Breast epithelium (tissue), 4 donors: ENCODE measurements at places on chromosomes 5 and 9. TPM values are rescaled to one million over a fixed set of nuclear protein-coding genes. Genes with fewer than 3 reads are reported as not detected.

- no peaks in the 10 kb centered on the region for H3K4me1 ChIP-seq
- peak overlapping the region; percentile 36 for H3K27ac ChIP-seq
- no peak for DNase-seq
- H3K36me3 ChIP-seq: no peaks in the 10 kb centered on the region
- H3K4me3 ChIP-seq: peak overlapping the region; percentile 13
- no peaks in the 10 kb centered on the region for H3K27me3 ChIP-seq
These were observed 14.2 kb upstream of the NRARP start for GRCh38 chr9:137316012-137316981.

GRCh38 chr5:87411586-87411972, 1.2 kb downstream of the CCNH start:
- no peaks in the 10 kb centered on the region for H3K36me3 ChIP-seq
- H3K4me3 ChIP-seq: peak overlapping the region; percentile 81
- DNase-seq: no peak
- H3K4me1 ChIP-seq: peaks cover 8% of the 10 kb centered on the region

DNA sequence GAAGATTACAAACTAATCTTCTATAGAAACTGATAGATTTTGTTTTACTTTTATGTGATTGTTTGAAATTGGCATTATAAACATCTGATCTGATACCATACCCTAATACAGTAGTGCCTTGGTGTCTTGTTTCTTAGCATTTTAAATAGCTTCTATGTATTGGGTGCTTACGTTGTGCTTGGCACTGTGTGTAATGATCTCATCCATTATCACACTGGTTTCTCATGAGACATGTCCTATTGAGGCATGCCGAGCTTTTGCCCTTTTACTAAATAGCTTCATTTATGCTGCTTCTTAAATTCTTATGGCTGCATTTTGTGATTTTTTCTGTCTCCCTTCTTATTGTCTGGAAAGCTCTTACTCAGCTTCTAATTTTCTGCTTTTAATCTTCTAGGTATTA, 48.2 kb upstream of the TLR4 start:
- H3K4me1 ChIP-seq: no peaks in the 10 kb centered on the region
- no peak overlapping the region for H3K4me3 ChIP-seq
- DNase-seq: no peak
- H3K27ac ChIP-seq: no peak overlapping the region
- no peaks in the 10 kb centered on the region for H3K27me3 ChIP-seq

- no peaks in the 10 kb centered on the region for H3K36me3 ChIP-seq
- H3K4me1 ChIP-seq: no peaks in the 10 kb centered on the region
- peak overlapping the region; percentile 84 for H3K4me3 ChIP-seq
- H3K27ac ChIP-seq: peak overlapping the region; percentile 95
- H3K27me3 ChIP-seq: no peaks in the 10 kb centered on the region
These were observed 1.1 kb upstream of the MAN2A1 start for GRCh38 chr5:109688630-109688969.

GRCh38 chr9:114161513-114161912, 6.2 kb downstream of the COL27A1 start:
- H3K27me3 ChIP-seq: no peaks in the 10 kb centered on the region
- no peak for DNase-seq
- H3K36me3 ChIP-seq: no peaks in the 10 kb centered on the region
- H3K27ac ChIP-seq: no peak overlapping the region
- no peaks in the 10 kb centered on the region for H3K4me1 ChIP-seq

GRCh38 chr9:86202338-86202882, 57.0 kb downstream of the C9orf153 start:
- no peak overlapping the region for H3K27ac ChIP-seq
- H3K4me1 ChIP-seq: no peaks in the 10 kb centered on the region
- H3K4me3 ChIP-seq: no peak overlapping the region
- H3K27me3 ChIP-seq: no peaks in the 10 kb centered on the region
- no peaks in the 10 kb centered on the region for H3K36me3 ChIP-seq

GRCh38 chr5:130871346-130872086, 293.5 kb downstream of the HINT1 start:
- H3K27me3 ChIP-seq: no peaks in the 10 kb centered on the region
- H3K4me3 ChIP-seq: no peak overlapping the region
- H3K27ac ChIP-seq: peak overlapping the region; percentile 2
- no peaks in the 10 kb centered on the region for H3K4me1 ChIP-seq

GRCh38 chr5:171386861-171387344, 746 bp upstream of the NPM1 start:
- H3K4me1 ChIP-seq: no peaks in the 10 kb centered on the region
- H3K4me3 ChIP-seq: peak overlapping the region; percentile 92
- DNase-seq: no peak
- no peaks in the 10 kb centered on the region for H3K27me3 ChIP-seq

DNA sequence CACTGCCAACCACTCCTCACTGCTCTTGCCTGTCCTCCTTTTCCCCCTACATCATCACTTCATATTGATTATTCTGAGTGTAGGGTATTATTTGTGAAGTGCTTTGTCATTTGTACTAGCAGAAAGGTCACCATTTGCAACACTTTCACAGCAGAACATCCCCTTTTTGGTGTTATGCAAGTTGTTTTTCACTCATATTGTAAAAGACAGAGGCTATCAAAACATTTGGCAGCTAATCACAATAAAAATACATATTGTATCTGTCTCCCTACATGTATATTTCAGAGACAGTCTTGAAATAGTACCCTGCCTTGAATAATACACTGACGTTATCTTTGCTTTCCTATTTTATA, 82.3 kb downstream of the ANXA1 start:
- no peaks in the 10 kb centered on the region for H3K36me3 ChIP-seq

- peaks cover 16% of the 10 kb centered on the region for H3K27me3 ChIP-seq
- peaks cover 8% of the 10 kb centered on the region for H3K4me1 ChIP-seq
- no peaks in the 10 kb centered on the region for H3K36me3 ChIP-seq
- H3K4me3 ChIP-seq: no peak overlapping the region
- no peak overlapping the region for H3K27ac ChIP-seq
These were observed 7.2 kb downstream of the FOXD1 start for GRCh38 chr5:73441378-73441777.

DNA sequence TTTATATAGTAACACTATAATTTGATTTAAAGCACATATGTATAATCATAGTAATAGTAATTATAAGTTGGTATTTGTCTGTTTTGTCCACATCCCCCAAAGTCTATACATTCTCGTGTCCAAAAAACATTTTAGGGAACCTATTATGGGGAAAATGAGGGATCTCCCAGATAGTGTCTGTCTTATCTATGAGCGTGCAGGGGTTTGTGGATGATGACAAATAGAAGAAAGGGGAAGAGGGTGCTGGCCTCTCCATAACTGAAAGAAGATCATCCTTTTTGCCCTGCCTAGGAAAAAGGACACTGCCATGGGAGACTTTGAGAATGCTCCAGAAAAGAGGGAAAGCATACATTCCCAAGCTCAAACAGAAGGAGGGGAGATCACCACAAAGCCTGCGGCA, 45.3 kb downstream of the C5orf22 start:
- H3K4me1 ChIP-seq: no peaks in the 10 kb centered on the region
- no peaks in the 10 kb centered on the region for H3K36me3 ChIP-seq
- DNase-seq: no peak
- no peaks in the 10 kb centered on the region for H3K27me3 ChIP-seq
- no peak overlapping the region for H3K4me3 ChIP-seq

- H3K36me3 ChIP-seq: no peaks in the 10 kb centered on the region
- H3K4me1 ChIP-seq: no peaks in the 10 kb centered on the region
- no peak overlapping the region for H3K4me3 ChIP-seq
- no peaks in the 10 kb centered on the region for H3K27me3 ChIP-seq
These were observed 34.2 kb downstream of the WNK2 start for GRCh38 chr9:93218161-93218560.

GRCh38 chr9:74589576-74589975, 92.4 kb downstream of the RORB start:
- no peaks in the 10 kb centered on the region for H3K36me3 ChIP-seq
- H3K27ac ChIP-seq: no peak overlapping the region
- no peak for DNase-seq
- H3K27me3 ChIP-seq: no peaks in the 10 kb centered on the region
- H3K4me3 ChIP-seq: no peak overlapping the region

DNA sequence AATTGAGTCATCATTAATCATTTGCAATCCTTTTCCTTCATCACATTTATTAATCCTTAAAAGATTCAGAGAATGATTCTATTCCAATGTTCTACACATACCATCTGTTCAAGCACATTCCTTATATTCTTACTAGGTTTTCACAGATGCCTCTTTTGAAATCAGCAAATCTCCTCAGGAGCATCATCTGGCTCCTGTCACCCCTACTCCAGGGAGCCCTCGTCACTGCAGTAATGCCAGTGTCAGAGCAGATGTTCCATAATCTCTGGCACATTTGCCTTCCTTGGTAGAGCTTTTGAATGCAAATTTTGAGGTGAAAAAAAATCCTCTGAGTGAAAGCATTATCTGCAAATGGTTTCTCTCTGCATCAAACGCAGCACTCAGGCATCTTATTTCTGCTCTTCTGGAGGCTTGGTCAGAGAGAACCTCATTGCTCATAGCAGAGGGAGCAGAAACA, 7.6 kb upstream of the KCNV2 start:
- no peak overlapping the region for H3K4me3 ChIP-seq
- H3K36me3 ChIP-seq: no peaks in the 10 kb centered on the region
- no peak overlapping the region for H3K27ac ChIP-seq

DNA sequence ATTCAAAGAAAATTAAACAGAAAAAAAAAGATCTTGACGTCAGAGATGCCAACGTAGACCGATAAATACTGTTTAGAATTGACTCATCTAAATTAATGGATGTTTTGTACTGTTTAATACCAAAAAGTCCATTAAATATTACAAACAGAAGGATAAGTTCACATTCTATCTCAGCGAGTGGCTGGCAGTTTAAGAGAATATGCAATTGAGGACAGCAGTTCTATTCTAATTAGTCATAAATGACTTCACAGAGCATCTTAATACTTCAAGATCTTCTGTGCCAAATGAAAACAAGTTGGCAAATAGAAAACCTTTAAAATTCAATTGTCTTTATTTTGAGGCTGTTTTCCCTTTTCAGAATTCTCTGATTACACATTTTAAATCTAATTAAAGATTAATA, 326.6 kb upstream of the NREP start:
- no peaks in the 10 kb centered on the region for H3K4me1 ChIP-seq
- H3K27ac ChIP-seq: no peak overlapping the region
- H3K36me3 ChIP-seq: no peaks in the 10 kb centered on the region
- no peak for DNase-seq
- H3K27me3 ChIP-seq: no peaks in the 10 kb centered on the region

DNA sequence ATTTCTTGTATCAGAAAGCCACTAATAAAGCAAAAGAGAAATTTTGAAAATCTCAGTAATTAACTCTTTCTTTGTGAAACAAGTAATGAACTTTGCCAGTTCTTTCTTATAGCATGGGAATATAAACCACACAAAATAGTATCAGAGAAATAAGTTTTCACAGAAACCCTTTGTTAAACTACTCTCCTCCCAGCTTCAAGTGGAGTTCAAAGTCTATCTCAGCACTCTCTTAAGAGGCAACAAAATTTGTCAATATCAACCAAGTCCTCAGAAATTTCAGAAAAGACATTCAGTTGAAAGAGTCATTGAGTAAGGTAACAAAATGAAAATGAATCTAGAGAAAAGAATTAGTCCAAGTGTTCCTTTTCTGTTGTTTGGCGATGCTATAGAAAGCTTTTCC, 89.3 kb downstream of the NTRK2 start:
- DNase-seq: no peak
- no peak overlapping the region for H3K27ac ChIP-seq
- H3K36me3 ChIP-seq: no peaks in the 10 kb centered on the region
- no peak overlapping the region for H3K4me3 ChIP-seq
- H3K27me3 ChIP-seq: no peaks in the 10 kb centered on the region

DNA sequence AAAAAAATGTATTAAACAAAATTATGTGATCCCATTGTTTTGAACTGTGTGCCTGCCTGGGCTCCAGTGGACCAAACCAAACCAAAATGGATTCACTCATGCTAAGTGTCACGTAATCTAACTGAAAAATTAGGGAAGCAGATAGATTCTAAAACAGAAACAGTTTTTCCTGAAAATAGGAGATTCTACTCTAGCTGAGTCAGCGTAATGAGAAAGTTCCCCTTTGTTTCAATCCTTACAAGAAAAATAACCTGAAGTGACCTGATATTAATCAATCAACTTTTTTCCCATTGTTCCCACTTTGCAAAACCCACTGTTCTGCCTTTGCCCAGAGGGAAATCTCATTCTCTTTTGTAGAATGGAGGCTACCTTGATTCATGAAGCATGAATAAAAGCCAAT, 682.4 kb upstream of the CDH10 start:
- no peaks in the 10 kb centered on the region for H3K4me1 ChIP-seq
- DNase-seq: no peak
- H3K36me3 ChIP-seq: no peaks in the 10 kb centered on the region
- H3K27ac ChIP-seq: no peak overlapping the region
- no peak overlapping the region for H3K4me3 ChIP-seq

- no peaks in the 10 kb centered on the region for H3K36me3 ChIP-seq
- no peak overlapping the region for H3K27ac ChIP-seq
- DNase-seq: no peak
These were observed 50.8 kb upstream of the PCSK1 start for GRCh38 chr5:96483878-96484277.

- DNase-seq: no peak
- no peaks in the 10 kb centered on the region for H3K4me1 ChIP-seq
These were observed 233.7 kb downstream of the ADAMTSL1 start for GRCh38 chr9:18707489-18708205.

DNA sequence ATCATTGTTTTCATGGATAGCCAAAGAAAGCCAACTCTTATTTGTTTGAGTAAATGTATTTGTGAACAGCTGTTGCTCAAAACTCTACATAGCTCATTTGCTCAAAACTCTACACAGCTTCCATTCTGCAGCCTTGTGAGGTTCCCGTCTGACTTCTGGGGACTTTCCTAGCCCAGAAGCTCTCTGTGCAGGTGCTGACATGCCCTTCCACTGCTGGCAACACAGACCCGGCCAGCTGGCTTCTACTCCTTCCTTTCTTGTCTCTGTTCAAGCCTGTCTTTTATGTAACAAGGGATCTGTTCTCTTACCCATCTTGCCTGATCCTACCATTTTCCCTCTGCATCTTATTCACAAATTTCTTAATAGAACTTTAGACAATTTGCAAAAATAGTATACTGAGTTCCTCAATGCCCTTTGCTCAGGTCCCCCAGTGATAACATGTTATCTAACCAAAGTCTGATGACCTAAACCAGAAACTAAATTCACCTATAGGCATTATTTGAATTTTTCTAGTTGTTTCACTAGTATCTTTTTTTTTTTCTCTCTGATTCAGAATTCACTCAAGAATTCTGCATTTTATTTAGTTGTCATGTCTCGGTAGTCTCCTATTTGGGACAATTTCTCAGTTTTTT, 556.5 kb upstream of the SEMA6A start:
- no peaks in the 10 kb centered on the region for H3K36me3 ChIP-seq
- no peaks in the 10 kb centered on the region for H3K27me3 ChIP-seq
- no peak overlapping the region for H3K4me3 ChIP-seq
- no peak overlapping the region for H3K27ac ChIP-seq
- peak; percentile 51 for DNase-seq

GRCh38 chr9:107734256-107735013, 244.9 kb upstream of the KLF4 start:
- H3K27ac ChIP-seq: peak overlapping the region; percentile 60
- no peak overlapping the region for H3K4me3 ChIP-seq
- no peak for DNase-seq
- peaks cover 8% of the 10 kb centered on the region for H3K4me1 ChIP-seq
- H3K27me3 ChIP-seq: no peaks in the 10 kb centered on the region

- H3K4me3 ChIP-seq: no peak overlapping the region
- H3K4me1 ChIP-seq: peaks cover 52% of the 10 kb centered on the region
- H3K27me3 ChIP-seq: no peaks in the 10 kb centered on the region
These were observed 2.7 kb downstream of the NDST1 start for GRCh38 chr5:150510460-150511263.

SLCO4C1 gene
- total RNA-seq: 0.66 TPM

DDX4 gene
- total RNA-seq: not detected

CDC20B gene
- total RNA-seq: not detected

PSIP1 gene
- 39.1 TPM for total RNA-seq
